ENCODE measurements at places on chromosomes 11 and 22.

DNA sequence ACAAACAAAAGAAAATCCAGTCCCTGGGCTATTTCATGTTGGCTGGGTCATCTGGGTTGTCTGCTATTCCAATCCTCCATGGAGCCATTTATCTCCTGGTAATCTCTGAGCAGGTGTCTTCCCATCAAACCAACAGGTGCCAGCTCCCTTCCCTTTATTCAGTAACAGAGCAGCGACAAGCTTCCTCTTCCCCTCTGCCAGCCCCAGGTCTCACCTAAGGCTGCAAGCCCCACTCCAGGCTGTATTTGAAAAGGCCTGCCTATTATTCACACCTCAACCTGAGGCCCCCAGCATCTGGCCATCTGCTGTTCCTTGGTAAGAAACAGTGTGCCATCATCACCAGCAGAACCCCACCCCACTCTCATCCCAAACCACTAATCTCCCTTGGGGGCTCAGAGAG lies 436.2 kb downstream of the BUD13 start:
- no peak for DNase-seq

- DNase-seq = no peak
These were observed 30.9 kb downstream of the INSC start for GRCh38 chr11:15145615-15146014.

GRCh38 chr11:11420899-11421285 lies 67.8 kb upstream of the CSNK2A3 start:
- DNase-seq = no peak

GRCh38 chr11:2631161-2631560 lies 68.6 kb downstream of the KCNQ1OT1 start:
- DNase-seq = no peak

DNA sequence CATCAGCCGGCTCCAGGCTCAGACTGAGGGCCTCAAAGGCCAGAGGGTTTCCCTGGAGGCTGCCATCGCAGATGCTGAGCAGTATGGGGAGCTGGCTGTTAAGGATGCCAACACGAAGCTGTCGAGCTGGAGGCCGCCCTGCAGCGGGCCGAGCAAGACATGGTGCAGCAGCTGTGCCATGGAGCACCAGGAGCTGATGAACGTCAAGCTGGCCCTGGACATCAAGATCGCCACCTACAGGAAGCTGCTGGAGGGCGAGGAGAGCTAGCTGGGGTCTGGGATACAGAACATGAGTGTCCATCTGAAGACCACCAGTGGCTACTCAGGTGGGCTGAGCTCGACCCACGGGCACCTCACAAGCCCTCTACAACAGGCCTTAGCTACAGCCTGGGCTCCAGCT lies 4.0 kb upstream of the SCUBE2 start:
- DNase-seq = no peak

DNA sequence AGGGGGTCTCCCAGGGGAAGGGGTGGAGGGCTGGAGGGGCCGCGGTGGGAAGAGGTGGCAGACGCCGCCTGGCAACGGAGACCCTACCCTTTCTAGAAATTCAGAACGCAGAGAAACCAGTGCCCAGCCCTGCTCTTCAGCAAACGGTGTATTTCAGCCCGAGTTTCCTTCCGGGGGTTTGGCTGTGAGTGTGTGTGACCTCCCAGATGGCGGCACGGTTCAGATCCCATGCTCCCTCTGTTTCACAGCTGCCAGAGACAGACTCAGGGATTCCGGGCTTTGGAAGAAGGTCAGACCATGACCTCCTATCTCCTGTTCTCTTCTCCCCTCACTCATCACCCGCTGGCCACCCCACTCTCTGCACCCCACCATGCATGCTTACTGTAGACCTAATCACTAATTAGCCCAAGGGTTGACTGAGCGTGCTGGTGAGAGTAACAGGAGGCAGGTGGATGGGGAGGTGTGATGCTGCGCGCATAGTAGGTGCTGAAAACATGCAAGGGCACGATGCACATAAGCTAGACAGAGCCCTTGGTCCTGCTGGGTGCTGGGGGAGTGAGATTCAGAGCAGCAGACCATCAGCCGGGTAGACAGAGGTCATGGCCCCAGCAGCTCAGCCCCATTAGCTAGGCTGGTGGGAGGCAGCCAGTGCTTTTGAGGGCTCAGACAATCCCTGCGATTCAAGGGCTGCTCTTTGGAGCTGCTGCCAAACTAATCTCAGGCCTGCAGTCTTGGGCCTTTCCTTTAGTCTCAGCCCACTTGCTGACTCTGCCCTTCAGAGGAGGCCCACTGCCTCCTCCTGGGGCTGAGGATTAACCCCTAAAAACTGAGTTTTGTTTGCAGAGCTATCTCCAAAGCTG lies 256.5 kb upstream of the CADM1 start:
- no peak for DNase-seq

- DNase-seq = no peak
These were observed 38.8 kb upstream of the POU2AF1 start for GRCh38 chr11:111417766-111418435.

DNA sequence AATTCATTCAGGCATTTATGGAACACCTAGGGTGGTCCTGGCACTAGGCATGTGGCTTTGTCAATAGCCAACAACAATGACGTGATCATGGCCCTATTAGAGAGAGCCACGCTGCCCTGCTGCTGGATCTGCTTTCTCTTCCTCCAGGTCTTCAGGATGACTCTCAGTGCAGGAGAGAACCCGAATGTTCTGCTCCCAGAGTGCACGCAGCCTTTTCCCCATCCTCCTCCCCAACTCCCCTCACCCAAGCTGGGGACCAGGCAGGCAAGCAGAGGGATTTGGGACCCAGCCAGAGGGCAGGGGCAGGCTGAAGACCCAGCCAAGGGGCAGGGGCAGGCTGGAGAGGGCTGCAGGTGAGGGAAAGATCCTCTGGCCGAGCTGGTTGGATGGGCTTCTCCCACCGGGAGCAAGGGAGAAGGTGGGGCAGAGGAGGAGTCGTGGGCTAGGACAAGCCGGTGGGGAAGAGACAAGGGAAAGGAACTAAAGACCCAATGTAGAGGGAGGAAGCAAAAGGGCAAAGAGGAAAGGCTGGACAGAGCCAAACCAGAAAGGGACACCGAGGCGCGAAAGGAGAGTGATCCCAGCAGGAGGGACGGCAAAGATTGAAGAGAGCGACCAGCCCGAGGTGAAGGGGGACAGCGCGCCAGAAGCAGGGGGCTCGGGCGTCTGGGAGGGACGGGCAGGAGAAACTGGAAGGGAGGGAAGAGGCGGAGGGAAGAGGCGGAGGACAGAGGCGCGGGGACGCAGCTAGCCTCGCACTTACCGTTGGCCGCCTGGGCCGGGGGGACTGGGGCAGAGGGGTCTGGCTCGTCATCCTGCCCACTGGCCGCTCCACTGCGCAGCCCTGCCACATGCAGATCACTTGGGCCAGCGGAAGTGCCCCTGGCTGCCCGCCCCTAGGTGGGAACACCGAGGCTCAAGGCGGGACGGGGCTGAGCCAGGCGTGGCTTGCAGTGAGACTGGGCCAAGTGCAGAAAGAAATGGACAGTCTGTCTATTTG lies at the start of gene KCTD14:
Gene KCTD14, minus strand, starts transcription at position 880 of the 1,000 bp plus-strand sequence. Its CDS starts 27 bp downstream, at position 853.
- no peak for DNase-seq

GRCh38 chr11:67045314-67045713 lies 11.3 kb upstream of the RHOD start:
- no peak for DNase-seq

DNA sequence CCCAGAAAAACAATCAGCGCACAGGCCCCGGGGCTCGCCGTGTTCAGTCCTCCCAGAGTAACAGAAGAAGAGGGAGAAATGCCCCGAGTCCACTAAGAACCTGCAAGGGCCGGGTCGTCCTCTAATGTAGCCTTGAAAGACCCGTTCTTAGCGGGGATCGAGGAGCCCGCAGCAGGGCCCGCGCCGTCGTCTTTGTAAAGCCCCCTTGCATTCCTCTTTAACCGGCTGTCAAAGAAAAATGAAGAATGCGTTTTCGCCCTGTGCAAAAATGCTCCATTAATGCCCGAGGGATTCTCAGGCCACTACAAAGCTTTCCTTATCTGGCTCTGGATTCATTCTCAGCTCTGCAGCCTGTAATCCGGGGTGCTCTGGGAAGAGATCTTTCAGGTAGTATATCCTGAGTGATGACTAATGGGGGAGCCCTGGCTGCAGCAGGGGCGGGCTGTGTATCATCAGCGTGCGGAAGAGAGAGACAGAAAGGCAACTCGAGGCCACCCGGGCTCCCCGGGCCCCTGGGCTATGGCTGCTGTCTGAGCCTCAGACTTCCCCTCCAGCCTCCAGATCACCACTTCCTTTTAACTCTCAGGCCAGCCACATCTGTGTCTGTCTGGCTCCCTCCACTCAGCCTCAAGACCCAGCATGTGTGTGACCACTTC lies 78.2 kb downstream of the FBLN1 start:
- DNase-seq = no peak

- DNase-seq = no peak
These were observed 20.9 kb downstream of the OR5J2 start for GRCh38 chr11:56197367-56197766.

- no peak for DNase-seq
These were observed 662.2 kb upstream of the CNTN5 start for GRCh38 chr11:98358551-98358950.

GRCh38 chr11:45373506-45374035 lies 87.4 kb upstream of the SYT13 start:
- no peak for DNase-seq

GRCh38 chr11:46112961-46113607 lies 8.2 kb downstream of the PHF21A start:
- peak; percentile 80 for DNase-seq

DNA sequence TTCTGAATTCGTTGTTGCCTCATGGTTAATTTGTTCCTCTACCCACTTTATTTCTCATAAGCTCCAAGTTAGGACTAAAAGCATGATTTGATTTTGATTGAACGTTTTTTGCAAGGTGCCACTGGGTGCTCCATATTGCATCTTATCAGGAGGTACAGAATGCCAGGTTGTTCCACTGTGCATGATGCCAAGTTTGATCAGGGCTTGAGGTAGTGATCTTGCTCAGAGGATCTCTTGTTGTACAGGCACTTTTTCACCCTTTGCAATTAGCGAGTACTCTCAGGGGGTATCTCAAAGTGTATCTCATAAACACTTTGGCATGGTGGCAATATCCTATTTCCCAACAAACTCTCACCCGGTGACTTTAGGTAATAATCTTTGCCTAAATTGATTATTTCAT lies 4.0 kb downstream of the GRAP2 start:
- no peak for DNase-seq

GRCh38 chr11:8654503-8654902 lies 28.0 kb downstream of the TRIM66 start:
- DNase-seq = no peak

DNA sequence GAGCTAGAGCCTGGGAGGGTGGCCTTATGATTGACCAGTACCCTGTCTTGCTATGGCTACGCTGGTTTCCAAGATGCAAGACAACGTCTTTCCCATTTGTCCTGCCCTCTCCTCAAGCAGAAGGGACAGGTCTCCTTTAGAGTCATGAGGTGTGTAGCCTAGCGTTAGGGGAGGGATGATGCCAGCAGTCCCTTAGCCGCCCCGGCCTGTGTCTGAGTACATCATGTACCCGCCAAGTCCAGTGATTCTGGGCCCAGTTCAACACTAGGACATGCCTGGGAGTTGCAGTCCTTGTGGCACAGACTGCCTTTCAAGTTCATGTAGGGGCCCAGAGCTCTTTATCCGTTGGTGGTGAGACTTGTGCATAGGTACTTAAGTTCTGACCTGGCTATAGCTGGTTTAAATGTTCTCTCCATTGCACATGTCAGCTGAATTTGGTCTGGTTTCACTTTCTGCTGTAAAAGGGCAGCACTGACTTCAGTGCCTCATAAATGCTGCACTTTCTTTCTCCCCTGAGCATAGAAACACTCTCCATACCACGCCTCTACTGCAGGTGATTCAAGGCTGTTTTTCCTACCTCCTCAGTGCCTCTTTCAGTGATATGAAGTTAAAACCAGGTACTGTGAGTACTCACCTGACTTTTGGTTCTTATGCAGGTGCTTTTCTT lies 151.1 kb downstream of the METTL15 start:
- no peak for DNase-seq

DNA sequence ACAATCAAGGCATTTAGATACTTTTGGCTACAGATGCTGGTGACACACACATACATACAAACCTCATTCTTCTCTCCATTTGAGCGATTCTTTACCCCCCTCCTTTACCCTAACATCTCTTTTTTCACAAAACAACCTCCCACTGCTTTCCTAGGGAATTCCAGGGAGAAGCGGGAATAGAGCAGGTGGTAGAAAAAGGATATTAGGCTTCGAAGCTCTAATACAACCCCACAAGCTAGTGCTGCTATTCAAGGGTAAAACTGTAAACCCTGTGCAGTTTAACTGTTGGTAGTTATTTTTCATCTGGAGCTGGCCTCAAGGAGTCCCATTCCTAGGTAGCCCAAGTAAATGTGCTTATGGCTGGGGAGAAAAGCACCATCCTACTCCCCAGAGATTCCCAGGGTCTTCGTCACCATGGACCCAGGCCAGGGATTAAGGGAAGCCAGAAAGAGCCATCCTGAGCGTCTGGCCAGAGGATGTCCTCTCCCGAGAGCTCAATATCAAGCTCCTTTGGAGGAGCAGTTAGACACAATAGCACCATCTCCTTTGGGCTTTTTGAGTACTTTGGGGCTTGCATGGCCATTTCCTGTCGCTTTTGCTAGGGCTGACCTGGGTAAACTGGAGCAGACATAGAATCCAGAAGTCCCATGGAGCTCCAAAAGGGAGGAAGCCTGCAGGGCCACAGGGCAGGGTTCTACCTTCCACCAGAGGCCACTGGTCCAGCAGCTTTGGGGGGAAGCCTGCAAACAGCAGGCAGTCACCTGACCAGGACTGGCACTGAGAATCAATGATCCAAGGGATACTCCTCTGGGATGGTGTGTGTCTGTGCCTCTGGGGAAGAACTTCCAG lies 3.1 kb downstream of the MAML2 start:
- DNase-seq = no peak

GRCh38 chr11:19087658-19088057 lies 27.1 kb upstream of the MRGPRX2 start:
- DNase-seq = no peak

DNA sequence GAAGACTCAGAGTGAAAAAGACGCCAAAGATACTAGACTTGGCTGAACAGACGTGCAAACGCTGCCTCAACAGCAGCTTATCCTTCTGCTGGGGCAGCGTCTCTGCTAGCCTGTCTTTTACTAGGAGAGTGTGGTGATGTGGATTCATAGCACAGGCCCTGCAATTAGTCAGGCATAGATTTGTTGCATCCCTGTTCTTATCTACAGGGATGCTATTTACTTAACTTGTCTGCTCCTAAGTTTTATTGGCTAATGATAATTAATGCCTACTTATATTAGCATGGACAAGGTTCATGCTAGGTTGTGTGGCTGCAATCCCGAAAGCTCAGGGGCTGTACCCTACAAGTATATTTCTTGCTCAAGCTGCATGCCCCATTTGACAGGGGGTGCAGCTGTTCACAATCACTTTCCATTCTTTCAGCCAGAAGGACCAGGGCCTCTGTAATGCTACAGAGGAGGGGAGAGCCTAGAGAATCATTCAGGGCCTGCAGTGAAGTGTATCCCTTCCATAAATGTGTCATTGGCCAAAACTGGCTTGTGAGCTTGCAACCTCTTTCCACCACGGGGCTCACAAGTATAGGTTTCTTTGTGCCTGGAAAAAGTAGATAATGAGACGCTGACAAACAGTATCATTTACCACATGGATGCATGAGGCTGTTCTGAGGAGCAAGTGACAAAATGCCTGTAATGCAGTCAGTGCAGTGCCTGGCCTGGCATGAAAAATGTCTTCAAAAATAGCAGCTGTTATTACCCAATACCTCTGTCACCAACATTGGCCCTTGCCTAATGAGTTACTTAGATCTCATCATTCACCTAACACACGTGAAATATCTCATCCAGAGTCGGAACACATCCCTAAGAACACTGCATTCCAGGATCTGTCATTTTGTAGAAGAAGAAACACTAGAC lies 685.8 kb upstream of the API5 start:
- DNase-seq = no peak
